ENCODE measurements at places on chromosomes 2 and 18. TPM values are rescaled to one million over a fixed set of nuclear protein-coding genes. Genes with fewer than 3 reads are reported as not detected.

The NPPC gene
- not detected for total RNA-seq

The ATP6V1B1 gene
- 1.4 TPM for total RNA-seq

DNA sequence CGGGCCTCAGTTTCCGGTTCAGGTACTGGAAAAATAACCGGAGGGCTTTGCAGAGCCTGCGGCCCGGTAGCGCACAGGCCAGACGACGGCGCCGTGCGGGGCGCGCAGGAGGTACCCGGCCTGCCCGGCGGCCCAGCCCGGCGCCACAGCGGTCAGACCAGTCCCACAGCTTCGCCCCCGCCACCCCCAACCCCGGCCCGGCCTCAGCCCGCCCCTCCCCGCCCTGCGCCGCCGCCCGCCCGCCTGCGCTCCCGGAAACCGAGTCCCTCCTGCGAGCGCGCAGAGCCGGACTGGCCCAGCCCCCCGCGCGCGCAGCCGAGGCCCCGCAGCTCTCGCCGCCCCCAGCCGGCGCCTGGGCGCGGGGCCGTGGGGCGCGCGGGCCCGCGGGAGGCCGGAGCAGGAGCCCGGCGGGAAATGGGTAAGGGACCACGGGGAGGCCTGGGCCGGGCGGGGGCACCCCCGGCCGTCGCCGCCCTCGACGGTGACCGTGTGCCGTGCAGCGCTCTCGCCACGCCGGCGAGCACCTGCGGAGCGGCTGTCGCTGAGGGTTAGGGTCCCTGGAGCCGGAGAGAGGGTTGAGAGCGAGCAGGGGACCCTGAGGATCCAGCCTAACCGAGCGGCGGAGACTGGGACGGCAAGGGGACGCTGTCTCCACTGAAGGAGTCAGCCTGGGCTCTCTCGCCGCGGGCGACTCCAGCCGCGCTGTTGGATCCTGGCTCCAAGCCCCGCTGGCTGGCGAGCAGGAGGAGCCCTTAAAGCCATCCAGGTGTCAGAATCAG, 16.5 kb upstream of the PSD4 start:
- no peak for DNase-seq

- no peak for DNase-seq
Observed at GRCh38 chr2:26578113-26578458, 63.1 kb downstream of the CIB4 start.

DNA sequence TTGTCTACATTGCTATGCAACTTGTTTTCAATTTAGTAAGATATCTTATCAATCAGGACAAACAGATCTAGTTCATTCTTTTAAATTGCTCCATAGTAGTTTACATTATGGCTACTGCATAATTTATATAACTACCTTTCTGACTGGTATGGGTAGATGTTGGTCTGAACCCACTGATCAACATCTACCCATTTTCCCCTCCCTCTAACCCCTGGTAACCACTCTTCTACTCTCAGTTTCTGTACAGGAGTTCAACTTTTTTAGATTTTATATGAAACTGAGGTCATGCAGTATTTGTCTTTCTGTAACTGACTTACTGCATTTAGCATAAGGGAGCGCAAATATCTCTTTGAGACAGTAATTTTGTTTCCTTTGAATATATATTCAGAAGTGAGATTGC, 73.2 kb downstream of the ITSN2 start:
- DNase-seq = no peak

The NLRC4 gene
- total RNA-seq = 0.81 TPM

DNA sequence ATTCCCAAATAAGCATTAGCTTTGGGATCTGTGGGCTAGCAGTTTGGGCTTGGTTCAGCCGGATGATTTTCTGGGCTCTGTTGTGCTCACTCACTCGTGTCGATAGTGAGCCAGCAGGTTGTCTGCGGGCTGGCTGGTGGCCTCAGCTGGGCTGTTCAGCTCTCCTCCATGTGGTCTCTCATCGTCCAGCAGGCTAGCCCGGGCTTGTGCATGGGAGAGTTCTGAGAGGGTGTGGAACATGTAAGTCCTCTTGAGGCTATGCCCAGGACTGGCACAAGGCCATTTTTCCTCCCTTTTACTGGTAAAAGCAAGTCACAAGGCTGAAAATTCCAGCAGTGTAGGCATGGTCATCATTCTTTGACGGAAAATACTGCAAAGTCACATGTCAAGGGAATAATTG, 38.5 kb downstream of the NTSR2 start:
- DNase-seq = no peak

The ARHGAP15 gene
- total RNA-seq = 11.0 TPM

- DNase-seq = no peak
Observed at GRCh38 chr18:79778291-79778791, 19.4 kb upstream of the KCNG2 start.

DNA sequence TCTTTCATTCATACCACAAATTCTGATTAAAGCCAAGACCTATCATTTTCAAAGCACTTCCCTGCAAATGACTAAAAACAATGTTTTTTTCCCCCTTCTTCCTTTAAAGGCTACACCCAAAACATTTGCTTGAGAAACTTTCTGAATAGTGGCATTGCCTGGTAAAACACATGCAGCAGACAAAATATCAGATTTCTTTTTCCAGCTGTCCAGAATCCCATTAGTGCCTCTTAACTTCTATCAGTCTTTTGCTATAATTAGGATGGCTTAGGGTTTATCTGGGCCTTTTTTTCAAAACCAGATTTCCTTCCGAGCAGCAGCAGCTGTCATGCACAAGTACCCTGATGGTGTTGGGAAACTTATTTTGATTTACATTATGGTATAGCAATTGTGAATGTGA, 50.6 kb downstream of the ALPK2 start:
- no peak for DNase-seq

The SPEG gene
- total RNA-seq = 426 TPM

- DNase-seq = no peak
Observed at GRCh38 chr18:36066686-36067054, 689 bp downstream of the RPRD1A start.

The NTSR2 gene
- total RNA-seq = not detected

DNA sequence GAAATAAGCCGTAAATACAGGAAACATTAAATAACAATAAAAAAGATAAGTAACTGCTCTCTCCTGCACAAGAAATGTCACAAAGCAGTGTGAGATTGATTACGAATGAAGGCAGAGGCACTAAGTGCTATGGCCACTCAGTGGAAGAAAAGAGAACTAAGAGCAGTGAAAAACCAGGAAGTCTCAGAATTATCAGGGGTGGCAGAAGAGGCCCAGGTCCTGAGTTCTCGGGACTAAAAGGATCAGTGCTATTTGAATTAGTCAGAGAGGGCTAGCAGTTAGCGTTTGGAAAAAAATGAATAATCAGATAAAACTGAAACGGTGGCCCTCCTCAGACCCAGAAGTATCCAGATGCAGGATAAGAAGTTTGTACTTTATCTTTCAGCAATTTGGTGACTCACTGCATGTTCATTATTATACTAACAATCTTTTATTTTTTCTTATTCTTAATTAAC, 367.1 kb downstream of the ZEB2 start:
- no peak for DNase-seq

The IL36RN gene
- total RNA-seq = not detected

DNA sequence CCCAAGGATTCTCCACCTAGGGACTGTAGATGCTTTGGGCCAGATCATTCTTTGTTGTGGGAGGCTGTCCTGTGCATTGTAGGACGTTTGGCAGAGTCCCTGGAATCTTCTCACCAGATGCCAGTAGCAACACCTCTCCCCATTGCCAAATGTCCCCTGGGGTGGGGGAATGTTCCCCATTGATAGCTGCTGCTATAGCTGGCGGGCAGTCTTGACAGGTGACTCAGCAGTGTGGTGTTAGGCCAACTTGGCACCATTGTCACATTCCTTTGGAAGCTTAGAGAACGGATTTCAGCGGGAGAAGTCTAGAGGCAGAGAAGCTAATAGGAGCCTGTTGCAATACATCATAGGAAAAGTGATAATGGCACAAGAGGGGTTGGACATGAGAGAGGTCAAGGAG, 495.7 kb upstream of the SMIM21 start:
- peak; percentile 64 for DNase-seq

- DNase-seq = no peak
Observed at GRCh38 chr2:67130531-67131256, 266.4 kb upstream of the ETAA1 start.

DNA sequence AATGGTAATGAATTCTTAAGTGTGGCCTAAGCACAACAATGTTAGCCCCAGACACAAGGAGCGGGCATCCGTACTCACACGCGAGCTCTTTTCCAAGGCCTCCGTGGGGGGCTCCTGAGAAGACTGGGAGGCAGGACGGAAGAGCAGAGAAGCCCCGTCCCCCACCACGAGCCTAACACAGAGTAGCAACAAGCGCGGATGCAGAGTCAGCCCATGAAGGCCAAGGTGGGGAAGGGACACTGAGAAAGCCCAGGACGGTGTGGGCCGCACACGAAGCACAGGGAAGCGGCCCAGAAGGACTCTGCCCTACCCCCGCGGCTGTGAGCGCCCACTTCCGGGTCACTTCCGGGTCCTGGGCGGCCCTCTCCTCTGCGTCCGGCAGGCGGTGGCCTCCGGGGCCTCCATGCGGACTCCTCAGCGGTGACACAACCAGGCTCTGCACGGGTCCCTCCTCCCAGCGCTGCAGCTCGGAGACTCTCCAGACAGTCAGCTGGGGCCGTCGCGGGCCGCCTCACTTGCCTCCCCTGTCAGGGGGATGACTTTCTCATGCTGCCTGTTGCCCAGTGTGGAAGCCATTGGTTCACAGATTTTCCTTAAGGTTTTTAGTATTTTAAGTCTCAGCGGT, 151.5 kb downstream of the MTCL1 start:
- no peak for DNase-seq

The ZNF513 gene
- total RNA-seq = 10.9 TPM

DNA sequence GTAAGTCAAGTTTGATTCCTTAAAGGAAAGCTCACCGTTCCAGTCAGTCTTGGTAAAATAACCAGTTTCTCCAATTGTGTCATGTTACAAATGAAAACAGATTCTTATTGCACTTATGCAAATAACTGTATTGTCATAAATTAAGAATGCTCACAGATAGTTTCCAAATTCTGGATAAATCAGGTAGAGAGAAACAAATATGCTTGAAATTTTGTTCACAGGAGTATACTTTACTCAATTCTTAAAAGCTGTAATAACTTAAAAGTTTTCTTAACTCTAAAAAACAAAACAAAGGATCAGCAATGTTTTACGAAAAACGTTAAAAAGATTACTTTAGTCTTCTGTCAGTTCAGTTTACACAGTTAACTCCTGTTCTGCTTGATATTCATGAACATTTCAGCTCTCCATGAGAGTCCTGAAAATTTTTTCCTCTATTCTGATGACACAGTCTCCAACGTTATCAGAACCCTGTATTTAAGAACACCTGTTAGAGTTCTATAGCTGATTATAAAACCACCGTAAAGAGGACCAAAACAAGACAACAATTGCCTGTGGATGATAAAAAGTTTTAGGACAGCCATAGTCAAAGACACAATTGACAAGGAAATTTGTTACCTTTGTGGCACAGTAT, 4.4 kb downstream of the GAL3ST2 start:
- DNase-seq = no peak

GRCh38 chr2:31735716-31736115, 155.0 kb upstream of the SRD5A2 start:
- DNase-seq = no peak

The ADD2 gene
- 1.6 TPM for total RNA-seq

DNA sequence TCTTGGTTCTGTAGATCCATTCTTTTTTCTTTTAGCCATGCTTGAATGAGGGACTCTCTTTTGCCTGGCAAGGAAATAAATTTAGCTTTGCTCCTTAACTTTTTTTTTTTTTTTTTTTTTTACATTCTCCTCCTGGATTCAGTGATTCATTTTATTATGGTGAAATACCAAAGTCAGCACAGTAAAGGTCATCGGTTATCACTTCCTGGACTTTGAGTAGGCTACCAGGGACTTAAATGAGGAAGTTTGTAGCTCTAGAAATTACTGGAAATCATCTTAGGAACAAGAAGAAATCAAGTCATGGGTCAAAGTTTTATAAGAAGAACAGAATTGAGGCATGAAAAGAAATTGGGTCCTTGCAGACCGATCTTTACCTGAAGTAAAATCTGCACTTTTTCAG, 75.0 kb downstream of the SOCS6 start:
- DNase-seq = no peak

- DNase-seq = no peak
Observed at GRCh38 chr18:2087877-2088673, 483.2 kb downstream of the METTL4 start.

The KRCC1 gene
- 13.9 TPM for total RNA-seq

The EHBP1 gene
- total RNA-seq = 28.4 TPM

GRCh38 chr2:170733798-170734600, 18.9 kb downstream of the SP5 start:
- no peak for DNase-seq

DNA sequence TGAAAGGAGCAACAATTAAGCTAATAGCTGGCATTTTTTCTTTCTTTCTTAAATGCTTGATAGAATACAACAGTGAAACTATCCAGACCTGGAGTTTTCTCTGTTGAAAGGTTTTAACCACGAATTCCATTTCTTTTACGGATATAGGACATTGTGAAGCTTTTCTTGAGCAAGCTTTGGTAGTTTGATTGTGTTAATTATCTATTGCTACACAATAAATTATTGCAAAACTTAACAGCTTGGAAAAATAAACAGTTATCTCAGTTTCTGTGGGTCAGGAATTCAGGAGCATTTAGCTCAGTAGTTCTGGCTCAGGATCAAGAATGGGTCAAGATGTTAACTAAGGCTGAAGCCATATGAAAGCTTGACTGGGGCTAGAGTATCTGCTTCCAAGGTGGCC, 11.7 kb downstream of the PHOSPHO2 start:
- no peak for DNase-seq

The REG3A gene
- total RNA-seq = 8.3 TPM
